ENCODE measurements at places on chromosomes 6 and 20. TPM values are rescaled to one million over a fixed set of nuclear protein-coding genes. Genes with fewer than 3 reads are reported as not detected.

PCK1 gene
- total RNA-seq: 0.12 TPM

THBD gene
- 1.8 TPM for total RNA-seq

- no peak overlapping the region for H3K4me3 ChIP-seq
- peak; percentile 13 for DNase-seq
- no peaks in the 10 kb centered on the region for H3K27me3 ChIP-seq
- H3K4me1 ChIP-seq: no peaks in the 10 kb centered on the region
Measured at GRCh38 chr20:9359561-9360308, 154.7 kb upstream of the LAMP5 start.

DNA sequence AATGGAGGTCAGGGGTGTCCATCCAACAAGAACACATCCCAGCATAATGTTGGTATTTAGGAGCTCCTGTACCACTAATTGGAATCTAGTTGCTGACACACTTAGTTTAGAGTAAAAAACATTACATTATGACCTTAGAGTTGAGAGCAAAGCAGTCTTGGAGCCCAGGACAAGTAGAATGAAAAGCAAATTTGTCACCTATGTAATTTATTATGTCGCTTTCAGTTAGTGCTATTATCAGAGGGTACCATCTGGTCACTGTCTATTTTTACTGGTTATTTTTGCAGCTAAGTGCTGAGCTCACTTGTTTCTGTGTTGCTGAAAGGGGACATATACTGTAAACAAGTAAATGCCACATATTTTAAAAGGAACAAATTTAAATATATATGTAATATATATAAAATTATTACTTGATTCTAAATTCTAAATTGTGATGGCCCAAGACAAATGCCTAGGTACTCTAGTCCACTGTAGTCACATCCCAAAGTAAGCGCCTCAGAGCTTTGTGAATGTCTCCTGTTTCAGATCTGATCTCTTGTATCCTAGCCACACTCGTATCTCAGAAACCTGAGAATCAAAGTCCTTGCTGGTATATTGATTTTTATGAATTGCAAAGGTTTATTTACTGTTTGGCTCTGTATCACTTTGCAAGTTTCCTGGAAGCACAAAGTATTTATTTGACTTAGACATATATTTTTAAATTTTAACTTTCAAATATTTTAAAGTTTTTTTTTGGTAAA is 148.6 kb upstream of the MAN1A1 start:
- no peak overlapping the region for H3K27ac ChIP-seq
- H3K27me3 ChIP-seq: no peaks in the 10 kb centered on the region
- H3K4me1 ChIP-seq: peaks cover 29% of the 10 kb centered on the region
- H3K36me3 ChIP-seq: no peaks in the 10 kb centered on the region
- DNase-seq: no peak

DNA sequence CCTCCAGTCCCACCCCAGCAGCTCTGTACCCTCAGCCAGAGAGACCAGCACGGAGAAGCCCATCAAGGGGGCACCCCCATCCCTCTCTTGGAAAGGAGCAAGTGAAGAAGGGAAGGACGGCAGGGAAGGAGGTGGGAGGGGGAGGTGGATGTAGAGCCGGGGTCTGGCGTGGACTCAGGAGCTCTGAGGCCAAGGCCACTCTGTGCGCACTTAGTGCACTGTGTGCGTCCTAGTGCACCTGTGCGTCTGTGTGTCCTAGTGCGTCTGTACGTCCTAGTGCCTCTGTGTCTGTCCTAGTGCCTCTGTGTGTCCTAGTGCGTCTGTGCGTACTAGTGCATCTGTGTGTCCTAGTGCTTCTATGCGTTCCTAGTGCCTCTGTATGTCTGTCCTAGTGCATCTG is 54.2 kb downstream of the DSTN start:
- peak; percentile 17 for DNase-seq
- no peak overlapping the region for H3K4me3 ChIP-seq
- H3K27ac ChIP-seq: no peak overlapping the region
- peaks cover 3% of the 10 kb centered on the region for H3K4me1 ChIP-seq
- H3K27me3 ChIP-seq: no peaks in the 10 kb centered on the region

DNA sequence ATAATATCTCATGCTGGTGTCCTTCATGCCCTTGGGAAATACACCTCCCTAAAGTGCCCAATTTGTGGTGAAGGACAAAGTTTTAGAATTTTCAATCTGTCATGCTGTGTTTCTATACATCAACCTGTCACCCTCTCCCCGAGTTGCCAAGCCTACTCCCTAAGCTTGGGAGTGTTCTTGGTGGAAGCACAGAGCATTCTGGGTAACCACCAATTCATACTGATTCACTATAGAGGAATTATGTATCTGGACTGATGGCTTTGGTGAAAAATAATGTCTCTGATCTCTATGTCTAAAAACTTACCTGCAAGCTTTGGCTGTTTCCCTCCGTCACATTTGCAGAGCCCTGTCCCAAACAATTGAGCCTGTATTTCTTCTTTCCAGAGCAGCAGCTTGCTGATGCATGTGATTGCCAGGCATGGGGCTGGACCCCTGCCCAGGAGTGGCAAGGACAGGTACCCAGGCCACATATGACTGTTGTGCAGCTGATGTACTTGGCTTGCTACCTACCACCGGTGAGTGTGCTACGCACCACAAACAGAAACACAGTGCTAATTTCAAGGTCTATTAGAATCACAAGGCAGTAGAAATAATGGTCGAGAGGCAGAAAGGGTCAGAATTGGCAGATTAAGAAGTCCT is 202.8 kb upstream of the CITED2 start:
- no peak overlapping the region for H3K4me3 ChIP-seq
- no peaks in the 10 kb centered on the region for H3K36me3 ChIP-seq
- peaks cover 10% of the 10 kb centered on the region for H3K4me1 ChIP-seq
- peak overlapping the region; percentile 13 for H3K27ac ChIP-seq
- DNase-seq: peak; percentile 84

All from pancreas (tissue), 10 donors.